ENCODE measurements at places on chromosomes 7 and 10. TPM values are rescaled to one million over a fixed set of nuclear protein-coding genes. Genes with fewer than 3 reads are reported as not detected.

TFEC gene
- 19.2 TPM for polyA plus RNA-seq

KIAA1549 gene
- polyA plus RNA-seq: 0.83 TPM

SYT15 gene
- 3.8 TPM for polyA plus RNA-seq

TBC1D12 gene
- polyA plus RNA-seq: 21.5 TPM

GRCh38 chr10:66910671-66911070 lies 15.2 kb upstream of the LRRTM3 start:
- DNase-seq: no peak

- DNase-seq: no peak
Measured at GRCh38 chr7:29269935-29270334, 75.4 kb downstream of the CHN2 start.

GRCh38 chr7:150949971-150950491 lies 28.1 kb downstream of the KCNH2 start:
- no peak for DNase-seq

DNA sequence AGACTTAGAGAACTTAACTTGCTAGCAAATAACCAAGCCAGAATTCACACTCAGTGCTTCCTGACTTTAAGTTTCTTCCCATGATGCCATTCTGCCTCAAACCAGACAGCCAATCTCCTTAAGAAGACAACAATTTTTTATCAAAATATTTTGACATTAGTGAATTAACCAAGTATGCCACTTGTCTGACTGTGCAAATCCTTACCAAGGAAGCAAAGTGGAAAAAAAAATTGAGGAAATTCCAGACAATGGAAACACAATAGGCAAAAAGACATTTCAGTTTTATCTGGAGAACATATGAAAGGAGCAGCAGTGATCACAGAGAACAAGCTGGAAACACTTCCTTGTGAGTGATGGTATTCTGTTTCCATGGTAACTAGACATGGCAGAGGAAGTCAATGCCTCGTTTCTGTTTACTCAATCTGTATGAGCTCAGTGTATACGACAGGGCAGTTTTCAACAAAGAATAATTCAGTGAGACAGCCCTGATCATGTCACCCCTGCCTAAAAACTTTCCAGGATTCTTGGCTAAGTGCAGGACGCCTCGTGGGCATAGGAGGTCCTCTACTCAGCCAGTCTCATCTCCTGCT lies 114.2 kb downstream of the DYNC1I1 start:
- DNase-seq: peak; percentile 77

DNA sequence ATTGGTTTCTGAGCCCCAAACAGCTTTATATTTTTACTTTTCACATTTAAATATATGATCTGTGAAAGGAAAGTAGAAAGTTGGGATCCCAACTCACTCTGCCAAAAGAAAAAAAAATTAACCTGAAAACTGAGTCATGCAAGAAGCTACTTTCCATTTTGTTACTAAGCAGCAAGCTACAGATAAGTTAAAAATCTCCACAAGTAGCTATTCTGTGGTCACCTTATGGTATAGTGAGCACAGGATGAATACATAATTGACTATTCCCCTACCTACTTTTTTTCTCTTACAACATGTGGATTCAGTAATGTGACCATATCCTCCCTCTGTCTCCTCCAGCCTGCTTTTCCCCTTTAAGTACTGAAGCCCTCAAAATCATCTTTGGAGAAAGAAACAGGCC lies 30.3 kb upstream of the CREB3L2 start:
- DNase-seq: no peak

DNA sequence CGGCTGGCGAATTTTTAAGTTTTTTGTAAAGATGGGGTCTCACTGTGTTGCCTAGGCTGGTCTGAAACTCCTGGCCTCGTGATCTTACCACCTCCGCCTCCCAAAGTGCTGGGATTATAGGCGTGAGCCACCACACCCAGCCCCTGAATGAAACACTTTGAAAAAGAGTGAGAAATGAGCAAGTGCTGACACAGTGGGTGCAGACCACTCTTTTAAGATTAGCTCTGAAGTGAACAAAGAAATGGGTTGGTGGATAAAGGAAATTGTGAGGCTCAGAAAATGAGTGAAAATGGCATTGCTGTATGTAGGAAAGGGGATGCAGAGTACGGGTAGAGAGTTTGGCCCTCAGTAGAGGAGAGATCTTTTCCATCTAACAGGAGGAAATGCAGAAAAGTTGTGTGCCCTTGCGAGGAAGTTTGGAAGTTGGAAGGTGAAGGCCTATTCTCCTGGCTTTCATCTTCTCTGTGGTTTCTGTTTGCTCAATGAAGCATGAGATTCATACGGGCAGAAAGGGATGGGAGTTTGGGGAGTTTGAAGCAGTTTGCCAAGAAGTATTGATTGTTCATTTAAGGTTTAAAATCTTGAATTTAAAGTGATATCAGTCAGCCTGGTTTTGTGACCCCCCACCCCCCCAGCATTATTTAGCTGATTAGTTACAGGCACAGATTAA lies 11.0 kb downstream of the MAPK8 start:
- DNase-seq: no peak

- peak; percentile 87 for DNase-seq
Measured at GRCh38 chr7:139645572-139646523, 122.4 kb downstream of the CLEC2L start.

- no peak for DNase-seq
Measured at GRCh38 chr7:36338256-36338655, 51.4 kb upstream of the ANLN start.

DNA sequence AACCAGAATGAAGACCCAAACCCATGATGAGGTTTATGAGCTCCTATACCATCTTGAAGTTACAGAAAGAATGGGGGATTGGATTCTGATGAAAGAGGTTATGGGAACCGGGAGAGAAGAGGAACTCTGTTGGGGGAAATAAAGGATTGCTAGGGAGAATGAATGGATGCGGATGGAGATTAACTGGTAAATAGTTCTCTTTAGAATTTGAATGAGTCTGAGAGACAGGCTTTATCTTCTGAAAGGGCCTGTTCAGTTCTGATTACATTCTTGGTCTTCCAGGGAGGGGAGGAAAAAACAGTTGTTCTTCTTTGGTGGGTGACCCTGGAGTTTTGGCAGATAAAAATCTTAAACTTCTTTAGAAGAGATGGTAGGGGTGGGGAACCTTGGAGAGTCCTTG lies 13.9 kb downstream of the SUGCT start:
- DNase-seq: no peak

DNA sequence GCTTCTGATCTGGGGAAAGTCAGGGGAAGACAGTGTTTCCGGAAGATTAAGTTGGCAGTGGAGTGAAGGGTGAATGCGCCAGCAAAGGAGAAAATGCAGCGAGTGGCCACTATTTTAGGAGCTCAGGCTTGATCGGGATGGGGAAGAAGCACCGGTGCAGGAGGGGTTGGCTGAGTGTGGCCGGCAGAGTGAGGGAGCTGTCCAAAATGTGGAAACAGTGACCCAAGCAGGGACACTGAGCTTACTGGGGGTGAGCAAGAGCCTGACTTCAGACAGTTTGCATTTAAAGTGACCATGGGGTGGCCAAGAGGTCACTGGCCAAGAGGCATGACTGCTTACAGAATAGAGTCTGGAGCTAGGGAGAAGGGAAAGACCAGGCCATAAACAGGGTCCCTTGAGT lies 79.3 kb downstream of the GOLGA7B start:
- no peak for DNase-seq

DNA sequence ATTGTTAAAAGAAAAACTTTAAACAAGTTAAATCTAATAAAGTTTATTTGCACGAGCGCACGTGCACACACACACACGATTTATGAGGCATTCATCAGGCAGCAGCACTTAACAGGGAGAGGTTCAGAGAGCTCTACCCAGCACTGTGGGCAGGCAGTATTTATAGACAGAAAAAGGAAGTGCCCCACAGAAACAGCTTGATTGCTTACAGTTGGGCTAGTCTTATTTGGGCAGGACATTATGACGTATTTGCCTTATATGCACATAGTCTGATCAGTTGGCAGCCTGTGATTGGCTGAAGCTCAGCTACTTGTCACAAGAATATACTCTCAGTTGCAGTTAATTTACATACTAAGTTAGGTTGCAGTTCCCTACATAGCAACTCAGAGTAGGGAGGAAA lies 1.2 kb upstream of the SDHAF3 start:
- DNase-seq: no peak

- DNase-seq: no peak
Measured at GRCh38 chr7:51029131-51029530, 246.4 kb upstream of the GRB10 start.

- DNase-seq: peak; percentile 62
Measured at GRCh38 chr10:11164803-11165590, 147.3 kb downstream of the CELF2 start.

- peak; percentile 50 for DNase-seq
Measured at GRCh38 chr10:14688606-14689005, 86.1 kb downstream of the FAM107B start.
